ENCODE measurements at places on chromosomes 11 and 22.

GRCh38 chr11:109726061-109726460 lies 304.1 kb downstream of the C11orf87 start:
- DNase-seq: no peak

DNA sequence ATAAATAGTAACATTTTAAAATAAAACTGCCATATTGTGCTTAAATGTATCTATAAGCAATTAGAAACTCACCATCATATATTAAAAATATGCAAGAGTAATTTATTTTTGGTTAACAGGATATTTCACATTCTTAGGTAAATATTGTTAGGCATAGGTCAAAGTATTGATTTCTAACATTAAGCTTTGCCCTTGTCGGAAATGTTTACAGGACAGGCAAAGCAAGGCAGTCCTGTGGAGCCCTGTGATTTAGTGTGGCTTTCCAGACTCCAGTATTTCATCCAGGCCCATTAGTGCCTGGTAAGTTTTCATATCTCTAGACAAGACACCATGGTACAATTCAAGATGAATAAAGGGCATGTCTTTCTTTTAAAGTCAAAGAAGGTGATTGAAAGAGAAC lies 114.9 kb upstream of the LARGE1 start:
- no peak for DNase-seq

GRCh38 chr11:69836401-69836800 lies 17.2 kb upstream of the FGF3 start:
- DNase-seq: no peak

- DNase-seq: no peak
These were observed 18.6 kb upstream of the ARAP1 start for GRCh38 chr11:72770799-72771198.

GRCh38 chr22:48426466-48427380 lies 1401.0 kb downstream of the BRD1 start:
- no peak for DNase-seq

GRCh38 chr11:134463716-134464115 lies 51.7 kb upstream of the B3GAT1 start:
- no peak for DNase-seq

- no peak for DNase-seq
These were observed 7.2 kb upstream of the OAF start for GRCh38 chr11:120203626-120204025.

- no peak for DNase-seq
These were observed 11.0 kb upstream of the TMEM121B start for GRCh38 chr22:17132112-17132511.

DNA sequence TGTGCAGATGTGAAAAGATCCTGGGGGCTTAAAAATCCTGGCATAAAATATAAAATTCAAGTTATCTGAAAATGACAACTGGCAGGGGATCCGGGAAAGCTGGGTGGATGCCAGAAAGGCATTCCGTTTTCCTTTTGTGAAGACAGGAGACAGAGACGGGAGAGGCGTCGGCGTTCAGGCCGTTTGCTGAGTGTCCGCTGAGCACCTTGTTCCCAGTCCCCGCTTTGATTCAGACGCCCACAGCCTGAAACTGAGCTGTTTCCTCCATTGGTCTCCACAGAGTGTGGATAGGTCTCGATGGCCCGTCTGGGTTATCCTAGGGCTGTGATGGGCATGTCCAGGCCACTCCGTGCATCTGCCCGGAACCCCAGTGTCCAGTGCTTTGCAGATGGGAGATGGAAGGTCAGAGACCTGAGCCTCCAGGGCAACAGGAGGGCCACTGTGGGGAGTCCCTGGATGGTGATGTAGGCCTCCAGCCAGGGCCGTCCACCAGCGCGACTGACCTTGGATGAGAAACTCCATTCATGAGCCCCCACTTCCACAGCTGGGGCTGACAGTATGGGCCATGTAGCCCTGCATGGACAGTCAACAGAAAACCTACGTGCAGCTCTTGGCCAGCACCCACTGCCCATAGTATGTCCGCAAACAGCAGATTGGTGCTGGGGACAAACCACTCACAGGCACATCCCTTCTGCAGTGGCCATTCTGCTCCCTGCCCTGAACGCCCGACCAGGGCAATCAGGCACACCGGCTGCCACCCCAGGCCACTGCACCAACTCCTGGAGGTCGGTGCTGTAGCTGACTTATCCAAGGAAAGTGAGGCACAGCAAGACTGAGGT lies 11.6 kb downstream of the MRGPRF start:
- no peak for DNase-seq

DNA sequence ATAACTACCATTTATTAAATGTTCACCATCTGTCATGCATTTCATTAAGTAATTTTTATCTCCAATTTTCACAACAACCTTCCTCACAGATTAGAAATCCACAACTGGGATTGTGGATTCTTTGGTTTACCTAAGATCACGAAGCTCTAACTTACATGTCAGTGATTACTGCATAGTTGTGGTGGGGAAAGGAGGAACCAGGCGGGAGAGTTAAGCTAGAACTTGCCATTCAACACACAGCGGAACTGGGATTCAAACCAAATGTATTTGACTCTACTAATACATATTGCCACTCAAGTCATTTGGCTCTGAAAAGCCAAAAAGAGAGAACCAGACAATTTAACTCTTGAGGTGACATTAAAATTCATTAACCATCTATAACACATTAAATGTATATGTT lies 10.4 kb upstream of the LAYN start:
- no peak for DNase-seq

DNA sequence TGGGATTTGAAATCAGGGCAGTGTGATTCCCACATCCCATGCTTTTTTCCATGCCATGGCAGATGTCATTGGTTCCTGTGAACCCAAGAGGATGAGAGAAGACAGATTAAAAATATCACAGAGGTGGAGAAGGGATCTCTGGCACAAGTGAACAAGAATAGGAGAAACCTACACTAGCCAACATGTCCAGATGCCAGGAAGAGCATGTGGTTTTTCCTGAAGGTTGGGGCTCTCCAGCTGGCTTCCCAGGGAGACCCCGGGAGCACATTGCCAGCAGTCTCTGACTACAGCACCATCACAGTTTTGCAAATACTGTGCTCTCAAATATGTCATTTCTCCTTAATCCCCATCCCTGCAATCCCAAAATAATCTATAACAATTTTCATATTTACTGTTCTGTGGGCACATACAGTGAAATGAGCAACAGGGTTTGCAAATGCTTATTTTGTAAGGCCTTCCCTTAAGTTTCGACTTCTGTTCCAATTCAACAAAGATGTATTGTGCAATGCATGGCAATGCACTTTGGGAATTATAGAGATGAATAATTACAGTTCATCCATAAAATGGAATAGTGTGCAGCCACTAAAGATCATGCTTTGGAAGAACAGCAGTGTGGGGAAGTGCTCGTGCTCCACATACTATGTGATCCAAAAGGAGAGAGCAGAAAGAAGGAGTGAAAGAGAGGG lies 4.8 kb downstream of the ANKK1 start:
- DNase-seq: no peak

- no peak for DNase-seq
These were observed 34.8 kb upstream of the VWA5A start for GRCh38 chr11:124080327-124081001.

DNA sequence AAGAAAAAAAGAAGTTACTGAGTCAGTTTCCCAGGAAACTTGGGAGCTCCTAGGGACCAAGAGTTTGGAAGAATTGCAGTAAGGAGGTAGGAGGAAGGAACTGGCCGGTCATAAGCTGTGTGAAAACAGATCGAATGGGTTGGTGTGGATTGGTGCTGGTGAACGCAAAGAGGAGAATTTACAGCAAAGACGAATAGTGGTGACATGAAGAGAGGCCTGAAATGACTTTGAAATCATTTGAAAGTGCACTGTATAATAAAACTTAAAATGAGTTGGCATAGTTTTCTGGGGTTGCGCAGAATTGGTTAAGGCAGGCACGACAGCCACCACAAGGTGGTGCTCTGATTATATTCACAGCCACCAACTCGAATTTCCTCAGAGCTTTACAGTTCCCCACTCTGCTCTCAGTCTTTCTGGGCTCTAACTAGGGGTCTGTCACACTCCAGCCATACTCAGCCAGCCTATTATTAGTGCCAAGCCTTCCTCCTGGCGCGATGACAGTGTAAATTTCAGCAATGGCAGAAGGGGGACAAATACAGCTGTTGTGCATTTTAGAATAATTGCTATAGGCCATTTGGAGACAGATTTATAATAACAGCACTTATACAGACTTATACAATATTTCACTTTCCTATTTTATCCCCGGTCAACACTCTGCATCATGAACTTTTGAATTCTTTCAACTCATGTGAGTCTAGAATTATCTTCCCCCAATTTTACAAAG lies 8.3 kb upstream of the HTR3B start:
- no peak for DNase-seq

DNA sequence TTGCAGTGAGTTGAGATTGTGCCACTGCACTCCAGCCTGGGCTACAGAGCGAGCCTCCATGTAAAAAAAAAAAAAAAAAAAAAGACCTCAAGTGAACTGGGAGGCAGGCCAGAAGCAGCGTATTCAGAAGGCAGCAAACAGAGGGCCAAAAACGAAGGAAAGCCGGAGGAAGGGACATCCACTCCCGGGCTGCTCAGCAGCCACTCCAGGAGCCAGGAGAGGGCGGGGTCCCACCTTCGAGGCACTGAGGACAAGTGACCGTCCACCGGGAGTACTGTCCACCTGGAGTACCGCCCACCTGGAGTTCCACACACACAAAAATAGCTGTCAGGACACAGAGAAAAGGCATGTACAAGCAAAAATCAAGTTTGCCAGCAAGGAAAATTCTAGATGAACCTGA lies 5.5 kb downstream of the TOLLIP start:
- no peak for DNase-seq
